ENCODE measurements at places on chromosomes 5 and 9. TPM values are rescaled to one million over a fixed set of nuclear protein-coding genes. Genes with fewer than 3 reads are reported as not detected.

The LCN1 gene
- not detected for total RNA-seq

GRCh38 chr9:72297516-72297915 is 67.5 kb downstream of the ZFAND5 start:
- peaks cover 2% of the 10 kb centered on the region for H3K4me1 ChIP-seq
- peaks cover 6% of the 10 kb centered on the region for H3K27me3 ChIP-seq
- H3K4me3 ChIP-seq = no peak overlapping the region
- no peaks in the 10 kb centered on the region for H3K36me3 ChIP-seq
- H3K27ac ChIP-seq = no peak overlapping the region

GRCh38 chr5:9365512-9365911 is 180.4 kb downstream of the SEMA5A start:
- no peak for DNase-seq
- H3K4me1 ChIP-seq = peaks cover 2% of the 10 kb centered on the region
- H3K36me3 ChIP-seq = no peaks in the 10 kb centered on the region
- H3K27me3 ChIP-seq = no peaks in the 10 kb centered on the region
- H3K4me3 ChIP-seq = no peak overlapping the region

DNA sequence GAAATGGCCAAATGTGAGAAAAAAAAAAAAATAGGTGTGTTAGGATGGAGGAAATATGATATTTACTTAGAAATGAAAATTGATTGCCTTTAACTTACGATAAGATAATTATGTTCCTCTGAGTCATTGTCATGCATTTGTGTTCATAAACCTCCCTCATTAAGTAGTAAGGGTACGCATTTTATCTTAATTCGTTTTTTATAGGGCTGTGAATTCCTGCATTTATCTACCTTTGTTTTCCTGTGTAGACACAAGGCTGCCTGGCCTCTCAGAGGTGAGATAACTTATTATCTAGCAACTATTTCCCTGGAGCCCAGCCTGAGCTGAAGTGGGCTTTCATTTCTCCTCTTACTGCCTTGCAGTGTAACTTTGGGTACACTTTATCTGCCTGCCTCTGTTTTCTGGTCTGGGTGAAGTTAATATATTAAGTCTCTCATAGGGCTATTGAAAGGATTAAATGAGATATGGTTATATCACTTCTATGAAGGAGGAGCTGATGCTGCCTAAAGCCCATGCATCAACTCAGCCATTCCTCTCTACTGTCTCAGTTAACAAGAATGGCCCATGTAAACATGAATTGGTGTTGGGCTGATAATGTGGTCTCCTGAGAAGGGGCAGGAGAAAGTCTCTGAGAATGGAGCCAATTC is 103.8 kb upstream of the KLF4 start:
- no peak overlapping the region for H3K4me3 ChIP-seq
- H3K36me3 ChIP-seq = no peaks in the 10 kb centered on the region
- H3K27me3 ChIP-seq = peaks cover 10% of the 10 kb centered on the region
- H3K27ac ChIP-seq = no peak overlapping the region

- H3K27ac ChIP-seq = no peak overlapping the region
- H3K27me3 ChIP-seq = no peaks in the 10 kb centered on the region
- no peak for DNase-seq
- H3K4me1 ChIP-seq = no peaks in the 10 kb centered on the region
Observed at GRCh38 chr5:88732181-88732633, 150.8 kb downstream of the MEF2C start.

The AGXT2 gene
- total RNA-seq = not detected

DNA sequence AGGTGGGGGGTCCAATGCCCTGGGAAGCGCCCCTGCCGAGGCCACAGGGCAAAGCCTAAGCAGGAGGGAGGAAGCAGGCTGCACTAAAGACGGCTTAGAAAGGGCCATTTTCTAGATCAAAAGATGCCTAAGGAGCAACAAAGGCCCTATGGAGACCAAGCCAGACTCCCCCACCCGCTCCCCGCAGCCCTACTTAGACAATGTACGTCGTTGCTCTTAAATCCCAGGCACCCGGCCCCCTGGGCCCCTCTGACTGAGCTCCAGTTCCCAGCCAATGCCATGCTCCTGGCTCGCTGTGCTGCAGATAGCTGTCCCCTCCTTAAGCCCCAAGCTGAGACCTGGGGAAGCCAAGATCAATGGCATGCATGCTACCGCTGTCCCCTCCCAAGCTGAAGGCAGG is 10.3 kb downstream of the IPPK start:
- no peak overlapping the region for H3K27ac ChIP-seq
- peaks cover 4% of the 10 kb centered on the region for H3K4me1 ChIP-seq
- peaks cover 27% of the 10 kb centered on the region for H3K36me3 ChIP-seq
- DNase-seq = no peak
- H3K4me3 ChIP-seq = no peak overlapping the region

DNA sequence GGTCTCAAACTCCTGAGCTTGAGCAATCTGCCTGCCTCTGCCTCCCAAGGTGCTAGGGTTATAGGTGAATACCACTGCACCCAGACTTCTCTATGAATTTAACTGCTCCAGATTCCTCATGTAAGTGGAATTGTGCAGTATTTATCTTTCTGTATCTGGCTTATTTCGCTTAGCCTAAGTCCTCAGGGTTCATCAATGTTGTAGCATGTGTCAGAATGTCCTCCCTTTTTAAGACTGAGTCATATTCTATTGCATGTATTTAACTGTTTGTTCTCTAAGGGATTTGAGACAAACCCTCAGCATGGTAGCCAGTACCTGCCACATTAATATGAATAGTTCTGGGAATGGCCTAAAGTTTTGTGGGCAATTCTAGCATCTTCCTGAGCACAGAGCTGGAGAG is 53.9 kb upstream of the TUT7 start:
- H3K27me3 ChIP-seq = no peaks in the 10 kb centered on the region
- peaks cover 17% of the 10 kb centered on the region for H3K4me1 ChIP-seq

The AFAP1L1 gene
- total RNA-seq = 5.3 TPM
